ENCODE measurements at places on chromosomes 6 and 20.

- DNase-seq: no peak
These were observed 61.6 kb downstream of the MRAP2 start for GRCh38 chr6:84095156-84095555.

- DNase-seq: no peak
These were observed 194.2 kb upstream of the CNR1 start for GRCh38 chr6:88360203-88360797.

GRCh38 chr6:135876058-135876457, 24.6 kb downstream of the PDE7B start:
- no peak for DNase-seq

GRCh38 chr6:160831739-160832138, 129.7 kb downstream of the PLG start:
- no peak for DNase-seq
